ENCODE measurements at places on chromosomes 3 and 15.

DNA sequence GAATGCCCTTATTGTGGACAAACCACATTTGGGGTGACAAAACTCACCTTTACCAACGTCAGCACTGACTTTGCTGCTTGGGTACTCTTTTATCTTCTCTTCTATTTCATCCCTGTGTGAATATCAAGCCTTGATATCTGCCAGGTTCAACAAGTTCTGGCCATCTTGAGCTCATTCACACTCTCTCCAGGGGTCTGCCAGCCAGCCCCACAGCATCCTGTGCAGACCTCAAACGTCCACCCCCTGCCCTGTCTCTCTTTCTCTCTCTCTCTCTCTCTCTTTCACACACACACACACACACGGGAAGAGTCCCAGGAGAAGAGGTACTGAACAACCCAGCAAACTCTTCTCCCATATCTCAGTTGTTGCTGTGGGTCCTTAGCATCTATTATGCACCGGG lies 10.7 kb downstream of the ILDR1 start:
- no peak for DNase-seq

DNA sequence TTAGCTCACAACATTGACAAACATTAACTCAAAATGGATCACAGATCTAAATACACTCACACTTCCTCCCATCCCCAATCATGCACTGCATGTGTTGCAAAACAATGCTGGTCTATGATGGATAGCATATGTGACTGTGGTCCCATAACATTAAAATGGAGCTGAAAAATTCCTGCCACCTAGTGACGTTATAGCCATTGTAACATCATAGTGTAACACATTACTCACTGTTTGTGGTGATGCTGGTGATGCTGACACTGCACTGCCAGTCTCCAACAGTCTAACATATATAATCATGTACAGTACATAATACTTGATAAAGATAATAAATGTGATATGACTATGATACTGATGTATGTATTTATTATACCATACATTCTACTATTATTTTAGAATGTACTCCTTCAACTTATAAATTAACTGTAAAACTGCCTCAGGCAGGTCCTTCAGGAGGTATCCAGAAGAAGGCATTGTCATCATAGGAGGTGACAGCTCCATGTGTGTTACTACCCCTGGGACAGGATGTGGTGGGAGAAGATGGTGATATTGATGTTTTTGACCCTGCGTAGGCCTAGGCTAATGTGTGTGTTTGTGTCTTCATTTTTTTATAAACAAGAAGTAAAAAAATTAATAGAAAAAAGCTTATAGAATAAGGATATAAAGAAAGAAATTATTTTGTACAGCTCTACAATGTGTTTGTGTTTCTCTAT lies 41.3 kb downstream of the TXNRD3 start:
- DNase-seq, result no peak

DNA sequence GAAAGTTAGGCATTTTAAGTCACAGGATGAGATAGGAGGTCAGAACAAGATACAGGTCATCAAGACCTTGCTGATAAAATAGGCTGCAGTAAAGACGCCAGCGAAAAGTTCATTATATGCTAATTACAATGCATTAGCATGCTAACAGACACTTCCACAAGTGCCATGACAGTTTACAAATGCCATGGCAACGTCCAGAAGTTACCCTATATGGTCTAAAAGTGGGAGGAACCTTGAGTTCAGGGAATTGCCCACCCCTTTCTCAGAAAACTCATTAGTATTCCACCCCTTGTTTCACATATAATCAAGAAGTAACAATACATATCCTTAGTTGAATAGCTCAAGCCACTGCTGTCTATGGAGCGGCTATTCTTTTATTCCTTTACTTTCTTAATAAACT lies 92.7 kb upstream of the PLXND1 start:
- no peak for DNase-seq

GRCh38 chr3:142787719-142788118 lies 63.9 kb downstream of the TRPC1 start:
- DNase-seq, result no peak

- no peak for DNase-seq
These were observed 170.1 kb upstream of the GBE1 start for GRCh38 chr3:81931265-81932251.

Measured in stimulated activated CD8-positive, alpha-beta memory T cell treated with anti-CD3 and anti-CD28 coated beads, Interleukin-7, amount 100 ng/mL, for 1 hour (primary cell).